ENCODE measurements at places on chromosomes 1 and 21.

GRCh38 chr1:213381572-213382084 lies 330.6 kb downstream of the RPS6KC1 start:
- no peak for DNase-seq

DNA sequence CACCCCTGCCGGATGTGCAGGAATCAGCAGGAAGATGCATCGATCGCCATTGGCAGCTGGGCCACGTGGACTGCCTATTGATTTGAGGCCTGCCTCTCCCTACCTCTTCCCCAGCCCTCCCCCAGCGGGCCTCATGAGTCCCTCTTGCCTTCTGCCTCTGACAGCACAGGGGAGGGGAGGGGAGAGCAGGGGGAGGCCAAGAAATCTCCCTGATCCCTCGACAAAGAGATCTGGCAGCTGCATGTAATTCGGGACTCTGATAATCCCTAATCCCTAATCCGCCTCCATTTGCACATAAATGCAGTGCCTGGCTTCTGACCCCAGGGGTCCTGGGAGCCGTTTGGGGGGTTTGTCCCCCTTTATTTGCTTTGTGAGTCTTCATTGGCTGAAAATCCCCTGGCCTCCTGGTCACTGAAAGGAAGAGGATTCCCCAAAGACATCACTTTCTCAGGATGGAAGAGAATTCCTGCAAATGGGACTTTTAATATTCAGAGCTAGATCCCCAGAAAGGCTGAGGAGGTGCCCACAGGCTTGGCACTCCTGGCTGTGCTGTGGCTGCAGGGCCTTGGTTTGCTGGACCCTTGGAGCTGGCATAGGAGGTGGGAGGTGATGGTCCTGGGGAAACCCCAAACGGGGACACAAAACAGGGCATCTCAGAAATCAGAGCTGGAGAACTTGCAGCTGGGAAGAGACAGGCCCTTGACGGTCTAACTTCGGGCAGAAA lies 239.4 kb upstream of the POU3F1 start:
- DNase-seq = no peak

- DNase-seq = no peak
These were observed 121.8 kb upstream of the RUNX3 start for GRCh38 chr1:25051906-25052305.

- DNase-seq = no peak
These were observed at the start of gene SMG7 for GRCh38 chr1:183472488-183473216. Gene SMG7, plus strand, starts transcription at chr1:183472499. Its CDS starts 122 bp downstream, at chr1:183472621.

- no peak for DNase-seq
These were observed 2.1 kb downstream of the MYOM3 start for GRCh38 chr1:24109686-24110475.

DNA sequence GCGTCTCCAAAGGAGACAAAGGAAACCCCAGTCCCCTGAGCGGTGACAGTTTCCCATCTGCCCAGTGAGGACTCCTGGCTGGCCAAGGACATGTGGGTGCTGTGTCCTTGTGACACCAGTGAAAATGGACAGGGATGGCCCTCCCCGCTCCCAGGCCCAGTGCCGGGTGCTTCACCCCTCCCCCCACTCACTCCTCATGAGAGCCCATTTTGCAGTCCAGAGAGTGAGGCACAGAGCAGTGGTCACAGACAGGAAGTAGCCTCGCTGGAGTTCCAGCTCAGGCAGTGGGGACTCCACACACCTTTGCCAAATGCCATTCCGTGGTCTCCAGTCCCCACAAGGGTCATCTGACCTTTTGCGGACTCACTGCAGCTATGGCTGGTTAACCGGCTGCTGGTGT lies 642.9 kb downstream of the PTPRU start:
- no peak for DNase-seq

DNA sequence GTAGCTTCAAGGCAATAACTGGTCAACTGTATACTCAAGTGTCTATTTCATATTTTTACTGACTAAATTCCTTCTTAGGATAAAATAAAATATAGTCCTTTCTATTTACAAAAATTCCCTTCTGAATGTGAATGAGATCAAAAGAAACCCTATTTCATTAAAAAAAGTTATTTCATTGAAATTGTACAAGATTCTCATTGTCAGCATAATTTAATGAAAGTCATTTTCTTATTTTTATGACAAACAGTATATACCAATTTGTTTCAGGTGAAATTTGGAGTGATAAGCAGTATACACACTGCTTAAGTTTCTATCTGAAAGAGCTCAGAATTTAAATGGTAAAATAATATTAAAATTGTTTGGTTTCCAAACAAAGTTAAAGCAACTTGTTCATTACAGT lies 269.2 kb downstream of the USH2A start:
- no peak for DNase-seq

DNA sequence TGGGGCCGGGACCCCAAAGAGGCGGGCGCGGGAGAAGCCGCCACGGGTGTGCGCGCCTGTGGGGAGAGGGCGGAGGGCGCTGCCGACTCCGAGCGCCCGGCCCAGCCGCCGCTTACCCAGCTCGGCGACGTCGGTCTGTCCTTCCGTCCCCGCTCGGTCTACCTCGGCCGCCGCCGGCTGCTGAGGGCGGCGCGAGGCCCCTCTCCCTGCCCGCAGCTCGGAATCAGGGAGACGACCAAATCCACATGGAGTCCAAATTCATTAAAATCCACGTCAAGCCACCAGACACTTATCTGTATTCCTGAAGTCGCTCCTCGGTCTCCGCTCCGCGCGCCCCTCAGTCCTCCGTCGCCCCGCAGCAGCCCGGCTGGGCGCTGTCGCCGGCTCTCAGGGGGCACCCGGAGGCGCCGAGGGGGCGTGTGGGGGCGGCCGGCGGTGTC lies 637 bp downstream of the PLXNA2 start:
- no peak for DNase-seq

DNA sequence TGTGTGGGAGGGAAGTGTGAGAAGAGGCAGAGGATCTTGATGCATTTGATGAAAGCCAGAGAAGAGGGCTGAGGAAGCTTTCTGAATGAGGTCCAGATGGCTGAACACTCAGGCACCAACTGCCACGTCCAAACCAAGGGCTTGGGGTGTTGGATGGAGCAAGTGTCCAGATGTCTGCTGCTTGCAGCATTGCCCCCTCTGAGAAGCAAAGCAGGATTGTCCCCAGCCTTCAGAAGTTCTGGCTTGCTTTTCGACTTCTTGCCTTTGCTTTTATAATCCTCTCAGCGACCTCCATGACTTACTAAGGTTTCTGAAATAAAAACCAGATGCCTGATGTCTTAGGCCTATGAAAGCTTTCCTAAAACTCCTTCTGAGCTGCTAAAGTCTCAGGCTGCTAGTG lies 182.5 kb downstream of the HUNK start:
- DNase-seq = no peak

- DNase-seq = no peak
These were observed 85.8 kb downstream of the GPR161 start for GRCh38 chr1:168050880-168051279.

DNA sequence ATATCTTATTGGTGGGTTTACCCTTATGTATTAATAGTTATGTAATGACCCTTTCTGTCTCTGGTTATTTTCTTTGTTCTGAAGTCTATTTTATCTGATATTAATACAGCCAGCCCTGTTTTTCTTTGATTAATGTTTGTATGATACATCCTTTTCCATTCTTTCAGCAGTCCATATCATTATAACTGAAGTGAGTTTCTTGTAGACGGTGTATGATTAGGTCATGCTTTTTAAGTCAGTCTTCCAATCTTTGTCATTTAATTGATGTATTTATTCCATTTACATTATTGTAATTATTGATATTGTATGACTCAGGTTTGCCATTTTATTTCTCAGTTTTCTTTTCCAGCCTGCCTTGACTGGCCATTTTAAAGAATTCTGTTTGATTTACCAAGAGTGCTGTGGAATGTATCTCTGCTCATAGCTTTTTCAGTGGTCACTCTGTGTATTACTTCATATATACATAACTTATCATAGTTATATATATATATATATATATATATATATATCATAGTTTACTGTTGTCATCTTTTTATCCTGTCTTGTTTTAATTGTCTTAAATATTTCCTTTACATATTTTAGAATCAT lies 10.5 kb downstream of the RAB4A start:
- DNase-seq = no peak

- no peak for DNase-seq
These were observed 378.5 kb upstream of the CAMK1G start for GRCh38 chr1:209205039-209205438.

DNA sequence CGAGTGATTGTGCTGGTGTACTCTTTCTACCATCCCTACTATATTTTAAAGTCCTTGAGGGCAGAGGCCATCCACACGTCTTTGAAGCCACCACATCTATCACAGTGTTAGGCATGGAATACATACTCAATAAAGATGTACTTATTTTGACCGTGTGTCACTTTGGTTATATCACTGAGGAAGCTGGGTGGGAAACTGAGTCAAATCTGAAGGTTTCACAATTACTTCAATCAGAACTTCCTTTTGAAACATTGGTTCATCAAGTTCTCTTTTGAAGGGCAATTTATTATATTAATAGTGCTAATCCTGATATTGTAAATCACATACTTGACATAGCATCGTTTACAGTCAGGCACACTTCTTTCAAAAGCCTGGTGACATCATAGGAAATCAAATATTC lies 53.3 kb upstream of the ATP1B1 start:
- DNase-seq = no peak

DNA sequence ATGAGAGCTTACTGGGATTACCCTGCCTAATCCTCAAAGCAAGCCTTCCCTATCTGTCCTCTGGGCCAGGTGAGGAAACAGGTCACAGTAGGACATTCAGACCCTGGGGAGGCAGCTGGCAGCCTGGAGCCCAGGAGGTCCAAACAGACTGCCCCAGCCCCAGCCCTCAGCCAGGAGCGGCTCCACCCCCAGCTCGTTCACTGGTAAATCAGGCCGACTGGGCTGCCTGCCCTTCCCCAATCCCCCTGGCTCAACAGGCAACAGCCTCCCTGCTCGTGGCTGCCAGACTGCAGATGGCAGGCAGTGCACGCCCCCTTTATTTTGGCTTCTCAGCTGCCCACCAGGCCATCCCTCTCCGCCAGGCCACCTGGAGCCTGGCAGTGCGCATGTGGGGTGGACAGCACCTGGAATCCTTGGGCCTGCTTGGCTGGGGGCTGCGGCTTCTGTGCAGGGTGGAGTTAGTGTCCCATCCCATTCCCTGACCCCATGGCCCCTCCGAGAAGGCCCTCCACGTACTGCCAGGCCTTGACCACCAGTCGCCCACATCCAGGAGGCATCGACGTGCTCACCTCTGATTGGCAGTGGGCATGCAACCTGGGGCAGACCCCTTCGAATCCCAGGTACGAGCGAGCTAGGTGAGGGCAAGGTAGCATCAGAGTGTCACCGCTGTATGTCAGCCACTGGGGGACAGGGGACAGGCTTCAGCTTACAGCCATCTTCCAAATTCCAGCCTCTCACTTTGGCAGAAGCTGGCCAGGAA lies 11.2 kb upstream of the ZNF670 start:
- no peak for DNase-seq

GRCh38 chr1:31750858-31751510 lies 13.2 kb downstream of the ADGRB2 start:
- no peak for DNase-seq

DNA sequence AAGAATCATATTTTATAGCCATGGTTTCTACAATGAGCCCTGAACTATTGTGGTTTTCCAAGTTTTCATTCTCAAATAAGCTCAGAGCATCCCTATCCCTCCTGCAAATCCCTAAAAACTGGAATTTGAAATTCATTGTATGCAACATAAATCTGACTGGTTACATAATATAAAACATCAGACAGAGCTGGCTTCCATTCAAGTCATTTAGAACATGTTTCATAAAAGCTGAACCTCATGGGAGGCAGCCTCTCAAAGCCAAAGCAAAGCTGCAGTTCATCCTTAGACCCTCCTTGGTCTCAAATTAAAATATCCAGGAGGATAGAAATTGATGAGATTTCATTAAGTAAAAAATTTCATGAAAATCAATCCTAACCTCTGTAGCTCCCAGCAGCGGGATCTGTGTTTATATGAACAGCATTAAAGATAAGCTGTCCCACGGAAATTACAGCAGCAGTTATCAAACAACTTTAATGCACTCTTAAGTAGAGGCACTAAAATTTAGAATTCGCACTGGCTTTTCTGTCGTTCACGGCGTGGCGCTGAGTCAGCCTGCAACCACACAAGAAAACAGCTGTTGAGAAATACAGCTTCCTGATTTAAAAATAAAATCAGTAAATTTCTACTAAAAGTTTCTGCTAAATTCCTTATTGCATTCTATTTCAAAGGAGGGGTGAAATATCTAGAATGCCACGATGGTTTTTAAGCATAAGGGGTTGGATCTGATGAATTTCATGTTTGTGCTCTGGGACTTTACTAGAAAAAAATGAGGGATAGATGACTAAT lies 99.9 kb upstream of the TIAM1 start:
- no peak for DNase-seq

GRCh38 chr21:29511096-29511495 lies 212.4 kb downstream of the BACH1 start:
- DNase-seq = no peak

DNA sequence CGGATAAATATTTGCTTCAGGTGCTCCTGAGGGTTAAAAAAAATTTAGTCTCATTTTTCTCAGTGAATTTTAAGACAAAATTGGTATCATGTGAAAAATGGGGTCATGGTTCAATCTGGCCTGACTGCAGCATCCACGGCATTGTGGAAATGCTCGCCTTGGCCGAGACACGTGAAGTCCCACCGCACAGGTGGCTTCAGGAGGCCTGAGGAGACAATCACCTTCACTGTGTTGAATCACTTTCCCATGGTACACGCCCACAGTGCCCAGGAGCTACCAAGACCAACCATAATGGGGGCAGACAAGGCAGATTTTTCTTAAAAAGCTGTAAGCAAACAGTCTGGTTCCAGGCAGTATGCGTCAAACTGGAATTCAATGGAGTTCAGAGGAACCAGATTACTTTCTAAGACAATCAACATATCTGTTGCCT lies 11.0 kb upstream of the CPLANE2 start:
- DNase-seq = no peak

- DNase-seq = no peak
These were observed 15.8 kb downstream of the SPEN start for GRCh38 chr1:15863156-15863901.

- no peak for DNase-seq
These were observed 9.6 kb downstream of the TMCO1 start for GRCh38 chr1:165759095-165759494.

- no peak for DNase-seq
These were observed 8.8 kb downstream of the TNR start for GRCh38 chr1:175734642-175735041.

GRCh38 chr1:23222742-23223141 lies 5.4 kb upstream of the HTR1D start:
- DNase-seq = no peak
